Right atrium auricular region (tissue), 2 donors: ENCODE measurements at places on chromosomes 16 and 17.

- no peaks in the 10 kb centered on the region for H3K27me3 ChIP-seq
- H3K4me1 ChIP-seq = peaks cover 37% of the 10 kb centered on the region
- H3K36me3 ChIP-seq = no peaks in the 10 kb centered on the region
- no peak for DNase-seq
- H3K4me3 ChIP-seq = peak overlapping the region; percentile 68
- peak overlapping the region; percentile 87 for H3K27ac ChIP-seq
Measured at GRCh38 chr17:76382351-76382802, 2.0 kb upstream of the SPHK1 start.

GRCh38 chr16:1724491-1724890 lies 18.5 kb downstream of the MAPK8IP3 start:
- DNase-seq = no peak
- H3K4me3 ChIP-seq = no peak overlapping the region
- no peaks in the 10 kb centered on the region for H3K4me1 ChIP-seq
- no peaks in the 10 kb centered on the region for H3K27me3 ChIP-seq
- no peak overlapping the region for H3K27ac ChIP-seq

- DNase-seq = no peak
- no peaks in the 10 kb centered on the region for H3K27me3 ChIP-seq
- no peaks in the 10 kb centered on the region for H3K4me1 ChIP-seq
- H3K4me3 ChIP-seq = no peak overlapping the region
Measured at GRCh38 chr17:77245162-77245926, 104.6 kb downstream of the SEC14L1 start.

DNA sequence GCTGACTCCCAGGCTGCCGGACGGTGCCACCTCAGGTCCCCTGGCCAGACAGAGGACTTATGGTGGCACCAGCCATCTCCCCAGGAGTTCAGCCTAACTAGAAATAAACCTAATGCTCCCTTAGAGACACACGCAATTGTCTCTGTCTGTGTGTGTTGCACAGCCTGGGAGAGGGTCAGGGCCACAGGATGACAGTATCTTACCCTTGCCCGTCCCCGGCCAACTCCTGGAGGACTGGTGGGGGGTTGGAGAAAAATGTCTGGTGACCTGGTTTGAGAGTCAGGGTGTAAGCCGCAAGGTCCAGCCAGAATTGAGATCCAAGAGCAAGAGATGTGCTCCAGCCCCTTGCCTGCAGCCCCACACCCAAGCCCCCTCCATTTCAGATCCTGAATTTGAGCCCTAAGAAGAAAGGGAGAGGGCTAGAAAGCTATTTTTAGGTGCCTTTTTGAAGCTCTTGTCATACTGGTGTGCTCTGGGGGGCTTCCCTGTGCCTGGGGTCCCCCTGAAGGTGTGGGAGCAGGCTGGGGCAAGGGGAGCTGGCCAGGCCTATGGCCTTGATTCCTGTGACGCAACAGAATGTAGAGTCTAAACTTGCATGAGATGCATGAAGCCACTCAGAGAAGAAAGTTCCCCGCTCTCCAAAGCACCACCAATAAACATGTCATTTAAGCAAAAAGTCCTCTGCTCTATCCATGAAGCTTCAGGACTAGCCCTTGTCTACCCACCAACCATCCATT lies 12.9 kb downstream of the ZNF319 start:
- no peak for DNase-seq
- no peaks in the 10 kb centered on the region for H3K36me3 ChIP-seq
- H3K4me3 ChIP-seq = no peak overlapping the region
- H3K27me3 ChIP-seq = no peaks in the 10 kb centered on the region
- H3K4me1 ChIP-seq = no peaks in the 10 kb centered on the region
